ENCODE measurements at places on chromosomes 3 and 15.

DNA sequence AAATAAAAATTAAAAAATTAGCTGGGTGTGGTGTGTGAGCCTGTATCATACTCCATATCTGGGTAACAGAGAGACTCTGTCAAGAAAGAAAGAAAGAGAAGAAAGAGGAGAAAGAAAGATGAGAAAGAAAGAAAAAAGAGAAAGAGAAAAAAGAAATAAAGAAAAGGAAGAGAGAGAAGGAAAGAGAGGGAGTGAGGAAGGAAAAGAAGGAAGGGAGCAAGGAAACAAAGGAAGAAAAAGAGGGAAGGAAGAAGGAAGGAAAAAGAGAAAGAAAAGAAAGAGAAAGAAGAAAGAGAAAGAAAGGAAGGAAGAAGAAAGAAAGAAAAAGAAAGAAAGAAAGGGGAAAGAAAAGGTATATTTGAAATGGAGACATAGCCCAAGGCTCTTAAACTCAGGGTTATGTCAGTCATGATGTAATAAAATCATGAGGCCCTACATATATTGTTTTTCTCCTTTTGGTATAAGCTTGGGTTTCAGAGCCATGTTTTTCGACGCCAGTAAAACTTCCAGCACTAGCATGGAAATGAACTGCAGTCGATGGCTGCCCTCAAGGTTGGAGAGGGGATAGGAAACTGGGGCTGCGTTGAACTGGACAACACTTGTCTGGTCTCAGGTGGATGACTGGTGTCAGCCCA, 38.0 kb upstream of the RFTN1 start:
- DNase-seq, result no peak

DNA sequence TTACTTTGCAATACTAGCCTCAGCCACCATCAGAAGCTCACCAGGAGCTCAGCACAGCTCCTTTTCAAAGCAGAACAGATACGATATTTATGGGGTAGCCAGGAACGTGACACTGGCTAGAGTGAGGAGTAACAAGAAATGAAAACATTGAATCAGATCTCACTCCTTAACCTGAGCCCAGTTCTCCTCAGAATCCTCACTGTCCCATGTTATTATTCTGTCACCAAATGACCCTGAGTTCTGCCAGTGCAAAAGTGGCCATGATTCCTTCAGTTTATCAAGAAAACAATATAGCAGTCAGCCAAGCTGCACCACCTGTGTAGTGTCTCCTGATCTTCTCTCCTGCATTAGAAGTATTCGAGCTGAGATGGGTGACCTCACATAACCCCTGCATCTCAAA, 956.7 kb downstream of the TUSC7 start:
- no peak for DNase-seq

- no peak for DNase-seq
Observed at GRCh38 chr15:84552896-84553295, 47.9 kb upstream of the ZSCAN2 start.

DNA sequence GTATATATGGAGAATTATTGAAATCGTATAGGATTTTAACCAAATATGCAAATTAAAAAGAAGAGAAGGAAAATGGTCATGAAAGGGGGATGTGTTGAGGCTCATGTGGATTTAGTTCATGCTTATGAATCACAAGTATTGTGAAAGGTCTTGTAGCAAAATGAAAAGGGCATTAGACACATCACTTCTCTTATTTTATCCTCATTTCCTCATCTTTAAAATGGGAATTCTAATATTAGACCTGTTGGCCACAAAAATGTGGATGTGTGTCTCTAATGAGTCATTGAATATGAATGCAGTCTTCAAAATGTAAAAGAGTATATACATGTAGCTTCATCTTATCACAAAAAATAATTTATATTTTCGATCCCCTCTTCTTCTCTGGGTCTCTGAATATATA, 14.9 kb upstream of the ALCAM start:
- no peak for DNase-seq

- DNase-seq, result no peak
Observed at GRCh38 chr3:57436195-57436761, 107.9 kb downstream of the DNAH12 start.

- no peak for DNase-seq
Observed at GRCh38 chr3:68924897-68925296, 7.5 kb downstream of the TAFA4 start.

GRCh38 chr3:37094636-37095035, 79.7 kb downstream of the LRRFIP2 start:
- DNase-seq, result no peak

- DNase-seq, result no peak
Observed at GRCh38 chr3:141941093-141941492, 64.7 kb downstream of the ATP1B3 start.

Data from globus pallidus (tissue), 1 donor.